ENCODE measurements at places on chromosomes 12 and 14. TPM values are rescaled to one million over a fixed set of nuclear protein-coding genes. Genes with fewer than 3 reads are reported as not detected.

GRCh38 chr12:94710933-94711332 lies 60.6 kb upstream of the TMCC3 start:
- no peak overlapping the region for H3K27ac ChIP-seq
- DNase-seq: no peak
- H3K4me1 ChIP-seq: no peaks in the 10 kb centered on the region
- no peaks in the 10 kb centered on the region for H3K36me3 ChIP-seq
- no peaks in the 10 kb centered on the region for H3K27me3 ChIP-seq

GRCh38 chr14:36028218-36028617 lies 148.3 kb downstream of the PTCSC3 start:
- no peak overlapping the region for H3K4me3 ChIP-seq
- no peaks in the 10 kb centered on the region for H3K27me3 ChIP-seq
- H3K27ac ChIP-seq: no peak overlapping the region
- H3K36me3 ChIP-seq: no peaks in the 10 kb centered on the region

DNA sequence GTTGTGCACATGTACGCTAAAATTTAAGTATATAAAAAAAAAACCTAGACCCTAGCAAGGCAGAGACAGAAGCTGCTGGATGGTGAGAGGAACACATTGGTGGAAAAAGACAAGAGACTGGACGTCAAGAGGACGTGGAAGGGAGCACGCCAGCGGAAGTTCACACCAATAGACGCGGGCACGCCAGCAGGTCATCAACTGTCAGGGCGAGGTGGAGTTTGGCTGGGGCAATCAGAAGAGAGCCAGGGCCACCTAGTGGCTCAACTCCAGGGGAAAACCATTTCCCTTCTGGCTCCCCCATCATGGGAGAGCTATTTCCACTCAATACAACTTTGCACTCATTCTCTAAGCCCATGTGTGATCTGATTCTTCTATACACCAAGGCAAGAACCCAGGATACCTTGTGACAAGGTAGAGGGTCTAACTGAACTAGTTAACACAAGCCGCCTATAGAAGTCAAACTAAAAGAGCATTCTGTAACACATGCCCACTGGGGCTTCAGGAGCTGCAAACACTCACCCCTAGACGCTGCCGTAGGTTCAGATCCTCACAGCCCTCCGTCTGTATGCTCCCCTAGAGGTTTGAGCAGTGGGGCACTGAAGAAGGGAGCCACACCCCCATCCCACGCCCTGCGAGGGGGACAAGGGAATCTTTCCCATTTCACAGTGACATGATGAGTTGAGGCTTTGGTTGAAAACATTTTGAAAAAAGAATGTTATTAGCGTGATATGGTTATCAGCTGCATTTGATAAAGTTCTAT lies 702.7 kb downstream of the TMTC2 start:
- no peaks in the 10 kb centered on the region for H3K36me3 ChIP-seq
- H3K27me3 ChIP-seq: no peaks in the 10 kb centered on the region
- no peak overlapping the region for H3K27ac ChIP-seq
- DNase-seq: no peak

DNA sequence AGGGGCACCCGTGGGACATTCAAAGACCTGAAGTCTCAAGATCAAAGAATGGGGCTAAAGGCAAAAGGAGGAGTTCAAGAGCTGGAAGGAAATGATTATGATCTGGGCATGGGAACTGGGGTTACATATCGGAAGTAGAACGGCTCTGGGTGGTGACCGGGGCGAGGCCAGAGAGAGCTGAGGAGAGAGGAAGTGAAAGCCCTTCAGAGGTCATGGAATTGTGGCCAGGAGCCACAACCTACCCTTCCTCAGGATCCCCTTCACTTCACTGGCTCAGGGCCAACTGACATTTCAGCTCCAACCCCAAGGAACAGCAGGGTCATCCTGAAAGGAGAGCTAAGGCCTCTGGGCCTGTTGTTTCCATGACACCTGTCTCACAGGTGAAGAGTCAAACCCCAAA lies 57.8 kb downstream of the GALNT16 start:
- H3K27me3 ChIP-seq: no peaks in the 10 kb centered on the region
- DNase-seq: no peak
- H3K4me1 ChIP-seq: no peaks in the 10 kb centered on the region
- no peak overlapping the region for H3K4me3 ChIP-seq
- H3K27ac ChIP-seq: no peak overlapping the region

DNA sequence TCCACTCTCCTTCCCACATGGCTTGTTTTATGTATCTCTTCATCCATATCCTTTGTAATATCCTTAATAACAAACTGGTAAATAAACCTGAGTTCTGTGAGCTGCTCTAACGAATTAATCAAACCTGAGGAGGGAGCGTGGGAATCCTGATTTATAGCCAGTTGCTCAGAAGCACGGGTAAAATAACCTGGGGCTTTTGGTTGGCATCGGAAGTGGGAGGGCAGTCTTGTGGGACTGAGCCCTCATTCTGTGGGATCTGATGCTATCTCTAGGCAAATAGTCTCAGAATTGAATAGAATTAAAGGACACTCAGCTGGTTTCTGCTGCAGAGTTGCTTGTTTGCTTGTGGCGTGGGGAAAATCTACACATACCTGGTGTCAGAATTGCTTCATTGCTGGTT lies 17.5 kb upstream of the LDHB start:
- DNase-seq: no peak
- H3K36me3 ChIP-seq: no peaks in the 10 kb centered on the region
- no peak overlapping the region for H3K4me3 ChIP-seq

- H3K27ac ChIP-seq: no peak overlapping the region
- H3K36me3 ChIP-seq: peaks cover 5% of the 10 kb centered on the region
- peaks cover 29% of the 10 kb centered on the region for H3K4me1 ChIP-seq
- H3K27me3 ChIP-seq: no peaks in the 10 kb centered on the region
- no peak overlapping the region for H3K4me3 ChIP-seq
- no peak for DNase-seq
Measured at GRCh38 chr14:100267990-100268389, 29.0 kb downstream of the YY1 start.

DNA sequence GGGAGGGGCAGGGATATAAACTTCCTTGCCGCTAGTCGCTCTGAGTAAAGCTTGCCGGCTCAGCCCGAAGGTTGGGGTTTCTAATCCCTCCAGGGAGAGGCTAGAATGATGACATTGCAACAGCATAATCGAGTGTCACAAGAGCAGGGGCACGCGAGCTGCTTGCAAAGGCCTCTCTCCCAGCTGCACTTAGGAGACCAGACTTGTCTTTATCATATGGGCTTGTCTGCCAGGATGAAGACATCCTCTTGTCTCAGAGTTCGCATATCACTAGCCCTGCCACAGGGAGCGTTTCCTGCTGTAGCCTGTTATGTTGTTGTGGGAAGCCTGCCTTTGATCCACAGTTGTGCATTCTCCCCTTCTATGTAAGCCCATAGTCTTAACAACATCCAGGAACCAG lies 180.0 kb downstream of the ESR2 start:
- DNase-seq: no peak
- H3K4me3 ChIP-seq: peak overlapping the region; percentile 80
- peaks cover 29% of the 10 kb centered on the region for H3K4me1 ChIP-seq
- H3K27me3 ChIP-seq: no peaks in the 10 kb centered on the region
- H3K27ac ChIP-seq: peak overlapping the region; percentile 96
- no peaks in the 10 kb centered on the region for H3K36me3 ChIP-seq

DNA sequence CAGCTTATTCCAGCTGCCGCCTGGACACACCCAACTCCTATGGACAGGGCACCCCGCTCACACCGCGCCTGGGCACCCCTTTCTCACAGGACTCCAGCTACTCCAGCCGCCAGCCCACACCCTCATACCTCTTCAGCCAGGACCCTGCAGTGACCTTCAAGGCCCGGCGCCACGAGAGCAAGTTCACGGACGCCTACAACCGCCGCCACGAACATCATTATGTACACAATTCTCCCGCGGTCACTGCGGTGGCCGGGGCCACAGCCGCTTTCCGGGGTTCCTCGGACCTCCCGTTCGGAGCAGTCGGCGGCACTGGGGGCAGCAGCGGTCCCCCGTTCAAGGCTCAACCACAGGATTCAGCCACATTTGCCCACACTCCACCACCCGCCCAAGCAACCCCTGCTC lies 5.9 kb downstream of the SETD1B start:
- peaks cover 75% of the 10 kb centered on the region for H3K4me1 ChIP-seq
- H3K4me3 ChIP-seq: no peak overlapping the region
- H3K27ac ChIP-seq: no peak overlapping the region
- no peaks in the 10 kb centered on the region for H3K27me3 ChIP-seq
- peaks cover 20% of the 10 kb centered on the region for H3K36me3 ChIP-seq
- DNase-seq: no peak

GRCh38 chr14:24692382-24693352 lies 58.7 kb upstream of the GZMB start:
- H3K4me3 ChIP-seq: no peak overlapping the region
- H3K27ac ChIP-seq: no peak overlapping the region
- H3K36me3 ChIP-seq: no peaks in the 10 kb centered on the region
- no peak for DNase-seq

GRCh38 chr12:11981121-11981733 lies 89.5 kb upstream of the BCL2L14 start:
- H3K4me3 ChIP-seq: no peak overlapping the region
- no peaks in the 10 kb centered on the region for H3K4me1 ChIP-seq
- no peak for DNase-seq
- H3K27ac ChIP-seq: no peak overlapping the region
- no peaks in the 10 kb centered on the region for H3K27me3 ChIP-seq
- H3K36me3 ChIP-seq: no peaks in the 10 kb centered on the region

DNA sequence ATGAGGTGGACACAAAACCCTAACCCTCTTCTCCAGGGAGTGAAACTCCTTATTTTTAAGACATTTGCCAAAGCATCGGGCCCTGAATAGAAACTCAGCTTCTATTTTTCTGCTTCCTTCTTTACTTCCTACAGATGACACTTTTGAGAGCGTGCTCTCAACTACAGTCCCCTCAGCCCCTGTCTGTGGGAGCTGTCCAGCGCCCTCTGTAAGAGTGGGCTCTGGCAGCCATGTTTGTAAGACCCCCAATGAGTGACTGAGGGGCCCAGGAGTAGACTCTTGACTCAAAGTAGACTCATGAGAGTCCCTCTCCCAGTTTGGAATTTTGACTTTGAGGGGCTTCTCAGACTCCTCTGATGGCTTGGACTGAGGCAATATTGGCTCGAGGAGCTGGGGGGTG lies 25.5 kb upstream of the BATF start:
- H3K4me3 ChIP-seq: no peak overlapping the region
- H3K27me3 ChIP-seq: no peaks in the 10 kb centered on the region
- H3K27ac ChIP-seq: no peak overlapping the region
- no peaks in the 10 kb centered on the region for H3K36me3 ChIP-seq

- no peaks in the 10 kb centered on the region for H3K4me1 ChIP-seq
- no peaks in the 10 kb centered on the region for H3K27me3 ChIP-seq
- no peak overlapping the region for H3K4me3 ChIP-seq
- H3K36me3 ChIP-seq: no peaks in the 10 kb centered on the region
- no peak for DNase-seq
- H3K27ac ChIP-seq: no peak overlapping the region
Measured at GRCh38 chr12:110780448-110780847, 37.8 kb upstream of the PPP1CC start.

- no peak overlapping the region for H3K27ac ChIP-seq
- H3K27me3 ChIP-seq: no peaks in the 10 kb centered on the region
- H3K4me1 ChIP-seq: no peaks in the 10 kb centered on the region
- no peak for DNase-seq
Measured at GRCh38 chr12:13165617-13166041, 30.9 kb upstream of the EMP1 start.

DNA sequence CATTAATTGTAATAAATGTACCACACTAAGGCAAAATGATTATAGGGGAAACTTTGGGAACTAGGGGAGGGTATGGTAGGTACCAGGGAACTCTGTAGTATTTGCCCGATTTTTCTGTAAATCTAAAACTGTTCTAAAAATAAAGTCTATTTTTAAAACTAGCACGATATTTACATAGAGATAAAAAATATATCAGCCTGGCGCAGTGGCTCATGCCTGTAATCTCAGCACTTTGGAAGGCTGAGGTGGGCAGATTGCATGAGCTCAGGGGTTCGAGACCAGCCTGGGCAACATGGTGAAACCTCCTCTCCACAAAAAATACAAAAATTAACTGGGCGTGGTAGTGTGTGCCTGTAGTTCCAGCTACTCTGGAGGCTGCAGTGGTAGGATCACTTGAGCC lies 32.4 kb downstream of the TMEM116 start:
- no peak for DNase-seq
- H3K4me3 ChIP-seq: no peak overlapping the region
- no peak overlapping the region for H3K27ac ChIP-seq
- no peaks in the 10 kb centered on the region for H3K36me3 ChIP-seq
- no peaks in the 10 kb centered on the region for H3K27me3 ChIP-seq

DNA sequence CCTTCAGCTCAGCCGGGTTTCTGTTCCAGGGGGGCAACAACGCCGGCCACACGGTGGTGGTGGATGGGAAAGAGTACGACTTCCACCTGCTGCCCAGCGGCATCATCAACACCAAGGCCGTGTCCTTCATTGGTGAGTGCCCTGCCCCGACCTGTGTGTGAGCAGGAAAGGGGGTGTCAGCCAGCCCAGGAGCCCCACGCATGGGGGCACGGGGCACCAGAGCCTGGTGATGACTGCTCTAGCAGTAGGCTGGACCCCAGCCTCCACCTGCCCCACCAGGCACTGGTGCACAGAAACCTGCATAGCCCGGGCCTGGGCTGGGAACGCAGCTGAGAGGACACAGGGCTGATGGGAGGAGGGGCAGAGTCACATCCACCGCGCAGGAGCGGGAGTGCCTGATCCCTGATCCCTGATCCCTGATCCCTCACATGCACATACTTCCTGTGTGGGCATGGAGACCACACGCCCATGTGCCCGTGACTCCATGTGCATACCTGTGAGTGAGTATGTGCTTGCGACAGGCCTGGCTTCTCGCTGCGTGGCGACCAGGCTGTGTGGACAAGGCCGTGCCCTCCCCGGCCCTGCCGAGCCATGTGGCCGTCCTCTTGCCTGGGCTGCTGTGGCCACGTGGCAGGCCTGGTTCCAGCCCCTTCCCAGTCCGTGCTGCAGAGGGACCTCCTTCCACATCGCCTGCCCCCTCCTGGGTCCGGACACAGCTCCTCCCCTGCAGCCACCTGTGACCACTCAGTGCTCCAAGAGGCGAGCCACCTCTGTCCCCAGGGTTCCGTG lies 11.2 kb downstream of the ADSS1 start:
- H3K36me3 ChIP-seq: no peaks in the 10 kb centered on the region
- H3K27me3 ChIP-seq: no peaks in the 10 kb centered on the region
- peak overlapping the region; percentile 99 for H3K27ac ChIP-seq

CLBA1 gene
- total RNA-seq: 3.5 TPM

RPGRIP1 gene
- total RNA-seq: 0.42 TPM

RAPGEF3 gene
- total RNA-seq: 4.3 TPM

SIX1 gene
- total RNA-seq: not detected

FAM186B gene
- total RNA-seq: 0.84 TPM

EPYC gene
- total RNA-seq: not detected

LMO3 gene
- total RNA-seq: not detected

HCAR2 gene
- 0.70 TPM for total RNA-seq

FSCB gene
- not detected for total RNA-seq

CMKLR1 gene
- total RNA-seq: 7.4 TPM

SLC7A8 gene
- total RNA-seq: 4.5 TPM

NKX2-1 gene
- total RNA-seq: not detected

BICDL1 gene
- 2.1 TPM for total RNA-seq
